NCI-H1694 (cell line): ENCODE measurements at places on chromosomes 4 and X.

GRCh38 chrX:9342561-9343051, 122.3 kb upstream of the TBL1X start:
- DNase-seq, result peak; percentile 15

DNA sequence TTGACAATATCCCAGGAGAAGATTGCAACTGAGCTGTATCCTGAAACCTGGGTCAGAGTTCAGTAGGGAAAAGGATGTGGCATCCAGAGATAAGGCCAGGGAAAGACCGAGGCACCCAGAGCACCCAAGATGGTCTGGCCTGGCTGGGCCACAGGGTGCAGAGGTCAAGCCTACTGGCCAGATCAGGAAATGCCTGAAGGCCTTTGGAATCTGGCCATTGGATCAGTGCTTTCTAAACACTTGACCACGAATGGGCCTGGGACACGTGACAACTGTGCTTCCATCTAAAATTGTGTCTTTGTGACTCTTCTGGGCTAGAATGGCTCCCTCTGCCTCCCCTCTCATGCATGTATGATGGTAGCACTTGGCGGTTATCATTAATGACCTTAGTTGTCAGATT, 316.9 kb downstream of the EVC2 start:
- DNase-seq, result no peak

- no peak for DNase-seq
Measured at GRCh38 chr4:8503801-8504200, 63.2 kb downstream of the TRMT44 start.

- DNase-seq, result no peak
Measured at GRCh38 chr4:8506373-8507195, 66.0 kb downstream of the TRMT44 start.

GRCh38 chr4:76233529-76233928, 18.0 kb upstream of the FAM47E start:
- no peak for DNase-seq

GRCh38 chrX:111568817-111569216, 57.4 kb downstream of the SERTM2 start:
- DNase-seq, result no peak

- DNase-seq, result peak; percentile 15
Measured at GRCh38 chrX:8453611-8454010, 11.0 kb upstream of the VCX3B start.

GRCh38 chr4:181650033-181650825, 593.0 kb upstream of the TENM3 start:
- DNase-seq, result no peak

GRCh38 chrX:131923614-131924250, 99.4 kb upstream of the STK26 start:
- no peak for DNase-seq

GRCh38 chr4:88078579-88078978, 71.1 kb downstream of the PKD2 start:
- DNase-seq, result no peak

- no peak for DNase-seq
Measured at GRCh38 chr4:170109586-170110284, 20.0 kb upstream of the AADAT start.

GRCh38 chr4:8176547-8177399, 18.2 kb upstream of the ABLIM2 start:
- peak; percentile 60 for DNase-seq

DNA sequence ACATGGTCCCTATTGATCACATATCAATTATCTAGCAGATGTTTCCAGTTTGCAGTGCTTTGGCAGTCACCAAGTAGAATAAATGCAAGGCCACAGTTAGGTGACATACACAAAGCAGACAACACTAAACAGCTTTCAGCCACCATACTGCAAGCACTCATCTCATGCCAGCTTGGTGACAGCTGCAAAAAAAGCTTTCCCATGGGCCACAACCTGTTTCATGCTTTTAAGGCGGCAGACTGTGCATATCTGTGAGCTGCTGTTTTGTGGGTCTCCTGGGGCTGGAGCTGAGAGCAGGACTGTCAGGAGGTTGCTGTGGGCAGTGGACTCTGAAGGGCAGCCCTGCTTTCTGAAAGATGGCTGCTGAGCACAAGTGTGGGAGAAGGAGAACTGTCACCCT, 82.6 kb downstream of the FHDC1 start:
- peak; percentile 79 for DNase-seq

DNA sequence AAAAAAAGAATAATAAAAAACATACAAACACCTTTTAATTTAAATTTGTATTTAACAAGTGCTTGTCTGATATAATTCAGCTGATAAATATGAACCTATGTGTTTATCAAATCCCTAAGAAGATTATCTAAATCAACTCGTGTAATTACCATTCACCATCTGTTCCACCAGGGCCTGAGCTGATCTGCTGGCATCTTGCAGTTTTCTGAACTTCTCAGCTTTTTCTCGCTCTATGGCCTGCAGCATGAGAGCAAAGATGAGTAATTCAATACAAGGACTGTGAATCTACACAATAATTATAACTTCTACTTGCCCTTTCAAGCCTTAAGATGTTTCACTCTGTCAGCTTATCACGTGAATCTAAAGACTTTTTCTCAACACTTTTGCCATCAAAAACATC, 709.7 kb downstream of the DMD start:
- no peak for DNase-seq
